NCI-H69 (cell line): ENCODE measurements at places on chromosomes 4 and X.
A peak's percentile ranks its signal among the peaks of the same experiment; 100 is the strongest.

DNA sequence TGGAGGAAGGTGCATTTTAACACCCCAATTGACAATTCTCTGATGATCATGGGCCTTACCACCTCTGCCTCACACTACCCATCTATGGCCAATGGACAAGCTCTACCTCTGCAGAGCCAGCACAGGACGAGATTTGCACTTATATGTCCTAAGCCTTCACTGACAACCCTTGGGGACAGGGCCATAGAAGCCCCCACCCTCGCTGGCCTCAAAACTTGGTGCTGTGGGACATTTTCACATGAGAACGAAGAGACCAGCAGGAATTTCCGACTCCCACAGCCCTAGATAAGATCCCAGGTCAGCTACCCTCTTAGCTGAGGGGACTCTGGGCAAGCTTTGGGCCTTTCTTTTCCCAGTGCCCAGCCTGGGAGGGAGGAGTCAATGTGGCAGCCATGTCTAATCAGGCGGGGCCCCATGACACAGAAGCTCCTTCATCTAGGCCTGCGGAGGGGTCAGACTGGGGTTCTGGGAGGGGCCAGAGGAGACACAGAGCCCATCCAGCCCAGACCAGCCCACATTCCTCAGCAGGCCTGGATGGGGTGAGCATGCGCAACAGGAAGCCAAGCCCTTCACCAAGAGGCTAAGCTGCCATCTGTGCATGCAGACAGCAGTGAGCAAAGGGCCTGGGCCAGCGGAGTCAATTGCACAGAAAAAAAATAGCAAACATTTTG is 12.1 kb downstream of the PJA1 start:
- DNase-seq: no peak

- no peak for DNase-seq
These were observed 110.4 kb downstream of the AFF1 start for GRCh38 chr4:87045234-87045558.

DNA sequence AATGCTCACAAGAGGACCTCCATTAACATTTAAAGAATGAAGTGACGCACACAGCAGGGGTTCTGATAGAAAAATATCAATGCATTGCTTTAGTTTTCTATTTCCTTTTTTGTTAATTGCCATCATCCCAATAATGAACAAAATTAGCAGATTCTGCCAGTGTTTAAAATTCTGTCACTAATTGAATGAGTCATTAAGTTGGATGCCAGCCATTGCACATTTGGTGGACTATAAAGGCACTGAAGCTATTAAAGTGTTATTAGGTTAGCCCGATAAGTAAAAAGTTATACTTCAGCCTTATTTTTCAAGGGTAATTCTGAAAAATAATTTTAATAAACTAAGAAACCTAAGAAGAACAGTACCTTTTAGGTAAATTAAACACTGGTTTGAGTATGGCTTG is 53.1 kb downstream of the MAP3K15 start:
- DNase-seq: no peak

- DNase-seq: peak; percentile 3
These were observed 53.9 kb downstream of the PAPSS1 start for GRCh38 chr4:107666134-107666533.

DNA sequence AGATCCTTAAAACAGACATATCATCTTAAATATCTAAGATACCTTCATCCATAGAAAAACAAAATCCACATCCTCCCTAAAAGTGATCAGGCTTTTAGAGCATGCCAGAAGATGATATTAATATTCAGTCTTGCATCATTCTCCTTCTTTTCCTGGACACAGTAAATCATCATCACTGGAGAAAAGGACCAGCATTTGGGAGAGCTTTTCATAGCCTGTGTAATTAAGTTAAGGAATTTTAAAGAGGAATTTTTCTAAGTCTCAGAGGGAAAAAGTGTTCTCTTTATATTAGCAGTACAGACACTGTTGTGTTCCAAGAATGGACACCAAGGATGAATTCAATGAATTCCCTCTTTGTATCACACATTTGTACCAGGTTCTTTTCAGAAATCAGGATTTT is 696 bp downstream of the SCRG1 start:
- DNase-seq: no peak

DNA sequence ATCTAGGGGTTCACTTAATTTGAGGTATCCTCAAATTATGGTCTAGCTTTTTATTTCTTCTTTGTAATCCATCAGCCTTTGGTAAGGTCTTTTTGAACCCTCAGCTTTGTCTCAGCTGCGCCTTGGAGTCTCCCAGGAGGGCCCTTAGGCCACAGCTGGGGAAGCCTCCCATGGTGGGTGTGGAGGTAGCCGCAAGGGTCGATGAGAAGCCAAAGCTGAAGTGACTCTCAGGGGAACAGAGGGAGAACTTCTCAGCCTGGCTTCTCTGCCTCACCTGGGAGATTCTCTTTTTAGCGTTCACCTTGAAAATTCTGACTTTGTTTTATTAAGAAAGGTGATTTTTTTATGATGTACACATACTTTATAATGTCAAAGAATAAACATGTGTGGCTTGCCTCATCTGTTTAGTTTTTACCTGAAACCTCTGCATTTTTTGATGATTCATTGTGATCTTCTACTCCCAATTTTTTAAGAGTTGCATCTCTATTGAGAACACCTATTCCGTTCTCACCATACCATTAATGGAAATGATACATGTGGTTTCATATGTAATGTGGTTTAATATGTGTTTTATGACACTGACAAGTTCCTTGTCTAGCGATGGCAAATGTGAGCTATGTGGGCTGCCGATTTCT is 25.6 kb upstream of the SLC25A4 start:
- DNase-seq: no peak

DNA sequence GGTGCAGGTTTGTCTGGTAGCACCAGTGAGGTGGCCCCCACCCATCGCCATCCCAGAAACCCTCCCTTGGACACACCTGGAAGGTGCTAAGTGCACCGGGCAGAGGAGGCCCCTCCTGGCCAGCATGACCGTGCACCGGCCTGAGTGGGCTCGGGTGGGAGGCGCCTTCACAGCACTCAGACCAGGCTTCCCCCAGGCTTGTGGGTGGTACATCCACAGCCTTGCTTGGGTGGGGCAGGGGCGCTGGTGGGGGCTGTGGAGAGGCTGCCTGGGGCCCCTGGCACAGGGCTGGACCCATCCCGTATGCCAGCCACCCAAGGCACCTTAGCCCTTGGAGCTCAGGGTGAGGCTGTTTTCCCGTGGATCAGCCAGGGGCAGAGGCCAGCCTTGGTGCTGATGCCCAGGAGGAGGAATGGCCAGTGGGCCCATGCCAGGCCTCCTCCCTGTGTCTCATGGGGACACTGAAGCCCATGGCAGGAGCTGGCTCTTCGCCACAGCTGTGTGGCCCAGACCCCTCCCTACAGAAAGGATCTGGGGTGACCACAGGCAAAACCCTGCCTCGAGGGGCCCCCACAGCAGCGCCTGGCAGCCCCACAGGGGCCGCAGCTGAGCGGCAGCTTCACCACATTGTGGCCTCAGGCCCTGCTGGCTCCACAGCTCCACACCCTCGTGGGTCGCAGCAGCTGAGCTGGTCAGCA is 21.4 kb downstream of the NKX1-1 start:
- DNase-seq: no peak

DNA sequence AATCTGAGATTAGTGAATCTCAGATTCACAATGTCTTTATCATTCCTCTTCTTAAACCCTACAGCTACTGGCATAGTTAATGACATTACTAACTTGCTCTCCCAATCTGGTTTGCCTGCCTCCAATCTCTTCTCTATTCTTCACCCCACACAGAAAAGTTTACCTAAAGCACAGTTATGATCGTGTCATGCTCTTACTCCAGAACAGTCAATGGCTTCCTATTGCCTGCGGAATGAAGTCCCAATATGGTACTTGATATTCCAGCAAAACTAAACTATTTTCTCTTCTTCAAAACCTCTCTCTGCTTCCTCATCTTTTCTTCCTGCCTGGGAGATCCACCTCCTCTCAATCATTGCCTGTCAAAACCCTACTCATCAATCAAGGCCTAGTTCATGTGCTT is 3.4 kb upstream of the PRPS1 start:
- DNase-seq: no peak

DNA sequence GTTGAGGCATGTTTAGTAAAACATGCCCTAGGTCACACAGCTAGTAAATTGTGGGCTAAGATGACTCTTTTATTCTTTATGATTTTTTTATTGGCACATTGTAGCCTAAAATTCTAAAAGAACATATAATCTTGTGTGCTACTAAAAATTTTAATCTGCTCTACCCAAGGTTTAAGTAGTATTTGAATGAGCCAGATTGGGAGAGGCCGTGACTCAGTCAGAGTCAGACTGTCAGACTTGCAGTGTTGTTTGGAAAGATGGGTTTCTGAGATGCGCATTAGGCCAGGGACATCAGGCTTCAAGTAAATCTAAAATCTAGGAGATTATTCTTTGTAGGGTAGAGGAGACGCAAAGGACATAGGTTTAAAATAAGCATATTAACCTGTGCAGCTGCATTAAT is 30.7 kb upstream of the TMPRSS11E start:
- no peak for DNase-seq

- peak; percentile 14 for DNase-seq
These were observed 26.5 kb downstream of the HMX1 start for GRCh38 chr4:8844976-8845690.

- peak; percentile 6 for DNase-seq
These were observed 78.5 kb downstream of the PRDM5 start for GRCh38 chr4:120843849-120844527.

- DNase-seq: no peak
These were observed 558.7 kb downstream of the INPP4B start for GRCh38 chr4:142287371-142287770.

DNA sequence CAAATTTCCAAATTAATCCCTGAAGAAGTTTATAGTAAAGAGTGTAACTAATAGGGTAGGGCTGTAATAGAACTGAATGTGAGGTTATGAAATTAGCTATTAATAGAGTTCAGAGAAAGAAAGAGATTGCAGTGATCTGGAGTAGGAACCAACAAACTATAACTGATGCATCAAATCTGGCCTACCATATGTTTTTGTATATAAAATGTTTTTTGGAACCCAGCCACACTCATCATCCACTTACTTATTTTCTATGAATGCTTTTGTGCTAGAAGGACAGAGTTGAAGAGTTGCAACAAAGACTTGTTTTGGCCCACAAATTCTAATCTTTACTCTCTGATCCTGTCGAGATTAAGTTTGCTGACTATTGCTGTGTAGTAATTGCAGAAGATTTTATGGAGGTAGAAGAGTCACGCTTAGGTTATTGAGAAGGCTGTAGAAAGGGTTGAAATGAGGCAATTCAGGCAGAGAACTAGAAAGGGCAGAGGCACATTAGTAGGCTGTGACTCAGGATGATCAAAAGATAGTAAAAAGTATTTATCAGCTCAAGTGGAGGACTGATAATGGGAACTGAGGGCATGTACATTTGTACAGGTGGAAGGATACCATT is 298.7 kb upstream of the EMCN start:
- no peak for DNase-seq

DNA sequence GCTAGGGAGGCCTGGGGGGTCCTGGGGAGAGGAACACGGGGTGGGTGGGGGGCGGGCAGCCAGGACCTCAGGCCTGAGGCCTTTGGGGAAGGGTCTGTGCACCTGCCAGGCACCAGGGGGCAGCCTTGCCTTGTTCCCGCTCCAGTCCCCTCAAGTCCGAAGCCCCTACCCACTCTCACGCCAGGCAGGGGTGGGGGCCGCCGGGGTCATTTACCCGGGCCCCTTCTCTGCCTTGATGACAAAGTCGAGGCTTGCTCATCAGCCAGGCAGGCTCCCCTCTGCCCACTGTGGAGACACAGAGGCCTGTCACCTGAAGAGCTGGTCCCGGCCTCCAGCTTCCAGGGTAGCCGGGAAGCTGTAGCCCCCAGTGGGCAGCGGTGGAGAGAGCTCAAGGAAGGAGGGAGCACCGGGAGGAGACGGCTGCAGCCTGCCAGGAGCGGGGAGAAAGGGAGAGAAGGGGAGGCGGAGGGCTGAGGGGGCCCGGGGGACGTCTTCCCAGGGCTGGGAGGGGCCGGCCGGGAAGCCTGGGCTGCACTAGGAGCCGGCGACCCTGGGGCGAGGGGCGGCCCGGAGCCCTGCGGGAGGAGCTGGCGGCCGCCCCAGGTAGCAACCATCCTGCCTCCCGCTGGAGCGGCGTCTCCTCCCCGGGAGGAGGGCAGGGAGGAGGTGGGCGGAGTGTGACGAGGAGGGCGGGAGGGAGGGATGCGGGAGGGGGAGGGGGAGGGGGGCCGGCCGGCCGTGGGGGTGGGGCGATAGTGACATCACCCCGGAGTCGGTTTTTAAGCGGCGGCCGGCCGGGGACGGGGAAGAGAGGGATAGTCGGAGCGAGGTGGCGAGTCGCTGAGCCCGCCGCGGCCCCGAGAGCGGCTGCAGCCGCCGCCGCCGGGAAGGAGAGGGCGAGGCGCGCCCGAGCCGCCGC is at the start of gene SLC6A8:
SLC6A8 (plus strand) TSS at position 806 of the 919 bp plus-strand sequence. CDS start 649 bp downstream, outside the sequence.
- peak; percentile 85 for DNase-seq

DNA sequence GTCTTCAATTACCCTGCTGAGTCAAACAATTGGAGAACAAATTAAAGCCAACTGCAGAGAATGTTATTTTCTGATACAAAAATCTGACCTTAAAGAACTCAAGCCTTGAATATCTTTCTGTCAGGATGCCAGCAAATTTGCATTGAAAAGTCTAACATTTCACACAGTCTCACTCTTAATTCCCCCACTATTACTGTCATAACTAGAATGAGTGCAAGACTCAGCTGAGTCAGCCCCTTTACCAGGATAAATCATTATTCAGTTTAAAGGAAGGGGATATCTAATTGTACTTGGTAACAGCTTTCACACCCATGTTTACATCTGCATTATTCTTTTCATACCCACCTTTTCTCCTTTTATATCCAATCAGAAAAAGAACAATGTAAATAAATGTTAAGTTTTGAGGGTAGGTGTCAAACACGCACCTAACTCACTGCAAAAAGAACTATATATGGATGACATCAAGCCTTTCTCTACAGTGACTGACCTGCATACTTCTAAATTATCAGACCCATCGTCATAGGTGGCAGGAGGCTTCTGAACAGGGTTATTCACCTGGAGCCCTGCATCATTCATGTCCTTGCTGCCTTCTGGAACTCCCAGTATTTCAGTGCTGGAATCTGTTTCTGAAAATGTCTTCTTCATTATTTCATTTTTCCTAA is 117.4 kb downstream of the TMA16 start:
- no peak for DNase-seq

DNA sequence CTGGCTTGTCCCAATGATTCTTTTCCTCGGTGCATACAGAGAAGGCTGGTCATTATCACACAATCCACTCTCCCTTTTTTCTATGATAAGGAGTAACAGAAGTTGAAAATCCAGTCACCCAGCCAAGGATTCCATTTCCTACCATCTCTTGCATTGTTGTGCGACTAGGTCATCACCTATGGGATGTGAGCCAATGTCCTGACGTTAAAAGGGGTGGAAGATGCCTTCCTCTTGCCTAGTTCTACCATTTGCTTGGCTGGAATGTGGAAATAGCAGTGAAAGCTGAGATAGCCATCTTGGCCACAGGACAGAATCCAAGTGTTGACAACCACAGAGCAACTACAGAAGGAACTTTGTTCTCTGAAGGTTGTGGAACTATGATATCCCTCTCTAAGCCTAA is 132.2 kb upstream of the KIT start:
- DNase-seq: no peak

GRCh38 chr4:124703154-124703553 is 9.4 kb downstream of the ANKRD50 start:
- DNase-seq: no peak
